Activated T-helper 17 cell treated with anti-CD3 and anti-CD28 coated beads, Interleukin-2, amount 50 U/mL, for 72 hours (primary cell): ENCODE measurements at places on chromosomes 11 and 22.

GRCh38 chr22:40235308-40235707 lies 57.6 kb downstream of the TNRC6B start:
- no peak for ATAC-seq

- ATAC-seq: peak; percentile 24
Measured at GRCh38 chr11:8384199-8384821, 120.6 kb upstream of the LMO1 start.

GRCh38 chr11:34308913-34309585 lies 48.8 kb downstream of the ABTB2 start:
- no peak for ATAC-seq

DNA sequence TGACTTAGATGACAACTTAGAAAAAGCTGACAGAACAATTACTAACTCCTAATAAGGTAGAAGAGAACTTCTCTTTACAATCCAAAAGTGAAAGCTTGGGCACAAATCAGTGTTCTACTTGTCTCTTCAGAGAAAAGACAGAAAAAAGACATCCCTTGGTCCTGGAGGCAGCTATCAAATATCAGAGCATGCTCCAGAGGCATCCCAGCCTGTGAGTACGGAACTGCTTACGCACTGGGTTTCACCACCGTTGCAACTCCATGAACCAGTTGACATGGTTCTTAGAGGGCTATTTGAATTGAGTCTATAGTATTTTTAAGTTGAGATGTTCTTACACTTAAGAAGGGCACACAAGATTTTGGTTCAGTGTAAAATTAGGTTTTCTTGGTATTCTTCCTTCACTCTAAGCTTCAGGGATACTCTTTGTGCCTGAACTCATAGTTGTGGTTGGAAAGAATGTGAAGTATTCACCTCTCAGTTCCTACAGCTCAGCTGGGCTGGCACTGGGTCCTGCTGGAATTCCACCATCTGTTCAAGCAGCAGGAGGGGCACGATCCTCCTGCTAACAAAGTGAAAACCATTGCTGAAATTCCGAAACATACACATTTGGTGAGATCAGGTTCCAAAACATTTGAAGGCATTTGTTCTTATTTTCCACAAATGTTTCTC lies 6.3 kb downstream of the AKIP1 start:
- ATAC-seq: no peak

GRCh38 chr11:61061081-61061826 lies 41.0 kb upstream of the CD5 start:
- peak; percentile 78 for ATAC-seq

DNA sequence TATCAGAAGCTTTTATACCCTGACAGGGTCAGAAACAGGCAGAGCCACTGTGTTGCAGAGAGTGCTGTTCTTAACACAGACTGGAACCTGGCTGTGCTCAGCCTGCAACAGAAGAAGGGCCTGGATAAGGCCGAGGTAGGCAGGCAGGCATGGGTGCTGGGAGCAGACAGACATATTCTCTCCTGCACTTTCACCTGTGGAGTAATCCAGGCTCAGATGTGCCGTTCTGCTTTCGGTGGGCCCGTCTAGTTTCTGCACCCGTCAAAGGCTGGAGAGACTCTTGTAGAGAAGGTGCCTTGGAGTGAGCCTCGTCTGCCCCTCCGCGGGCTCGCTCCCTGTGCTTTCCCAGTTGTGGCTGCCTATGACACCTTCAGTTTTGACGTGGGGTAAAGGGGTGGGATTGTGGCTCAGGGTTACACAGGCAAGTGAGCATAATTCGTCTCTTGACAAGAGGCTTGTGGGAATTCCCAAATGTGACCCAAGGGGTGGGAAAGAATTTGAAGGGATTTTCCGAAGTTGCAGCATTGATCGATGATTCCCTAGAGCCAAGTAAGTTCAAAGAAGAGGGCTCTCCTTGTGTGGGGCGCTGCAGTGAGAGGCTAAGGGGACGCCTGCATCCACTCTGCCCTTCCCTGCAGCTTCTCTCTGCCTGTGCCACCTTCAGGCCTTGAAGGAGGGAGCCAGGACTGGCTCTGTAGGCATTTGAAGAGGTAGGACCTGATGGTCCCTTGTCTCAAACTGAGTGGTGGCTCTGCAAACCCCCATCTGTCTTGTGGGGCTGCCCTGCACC lies 16.2 kb upstream of the ST3GAL4 start:
- no peak for ATAC-seq

DNA sequence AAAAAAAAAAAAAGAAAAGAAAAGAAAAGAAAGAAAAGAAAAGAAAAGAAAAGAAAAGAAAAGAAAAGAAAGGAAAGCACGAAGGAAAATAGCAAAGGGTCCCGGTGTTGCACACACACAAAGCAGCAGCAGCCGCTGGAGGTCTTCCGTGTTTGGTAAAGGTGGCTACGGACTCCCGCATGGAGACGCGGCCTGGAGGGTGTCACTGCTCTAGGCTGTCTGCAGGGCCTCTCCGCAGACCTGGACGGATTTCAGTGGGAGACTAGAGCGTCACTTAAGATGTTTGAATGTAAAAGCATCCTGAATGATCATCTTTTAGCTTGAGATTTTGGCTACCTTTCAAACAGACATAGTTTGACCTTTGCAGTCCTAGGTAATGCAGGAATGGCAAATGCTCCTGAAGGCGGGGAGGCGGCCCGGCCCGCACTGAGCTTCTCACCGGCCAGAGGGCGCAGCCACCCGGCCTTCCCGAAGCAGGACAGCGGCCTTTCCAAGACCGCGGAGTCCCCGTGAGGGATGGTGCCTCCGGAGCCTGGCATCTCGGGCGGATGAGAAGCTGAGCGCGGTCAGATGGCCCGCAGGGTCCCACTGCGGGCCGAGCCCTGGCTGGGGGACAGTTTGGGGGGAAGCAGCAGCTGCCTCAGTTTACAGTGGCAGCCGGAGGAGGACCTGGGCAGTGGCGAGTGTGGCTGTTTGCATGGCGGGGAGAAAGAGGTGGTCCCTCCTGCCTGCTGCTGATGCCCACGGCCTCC lies 18.5 kb downstream of the KRTAP5-5 start:
- no peak for ATAC-seq

- peak; percentile 81 for ATAC-seq
Measured at GRCh38 chr22:23402275-23403151, 177.6 kb downstream of the IGLL1 start.

GRCh38 chr11:61967924-61968757 lies 707 bp upstream of the FTH1 start:
- peak; percentile 36 for ATAC-seq

DNA sequence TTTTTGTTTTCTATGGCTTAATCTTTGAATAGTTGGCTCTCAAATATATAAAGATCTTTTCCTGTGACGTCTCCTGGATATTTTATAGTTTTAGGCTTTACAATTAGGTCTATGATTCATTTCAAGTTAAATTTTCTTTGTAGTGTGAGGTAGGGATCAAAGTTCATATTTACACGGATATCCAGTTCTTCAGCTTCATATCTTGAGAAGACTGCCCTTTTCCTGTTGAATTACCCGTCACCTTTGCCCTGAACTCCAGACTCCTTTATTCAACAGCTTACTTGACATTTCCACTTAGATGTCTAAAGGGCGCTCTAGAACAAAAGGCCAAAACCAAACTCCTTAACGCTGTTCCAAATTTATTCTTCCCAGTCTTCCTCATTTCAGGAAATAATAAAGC lies 51.7 kb downstream of the TTC17 start:
- ATAC-seq: no peak

DNA sequence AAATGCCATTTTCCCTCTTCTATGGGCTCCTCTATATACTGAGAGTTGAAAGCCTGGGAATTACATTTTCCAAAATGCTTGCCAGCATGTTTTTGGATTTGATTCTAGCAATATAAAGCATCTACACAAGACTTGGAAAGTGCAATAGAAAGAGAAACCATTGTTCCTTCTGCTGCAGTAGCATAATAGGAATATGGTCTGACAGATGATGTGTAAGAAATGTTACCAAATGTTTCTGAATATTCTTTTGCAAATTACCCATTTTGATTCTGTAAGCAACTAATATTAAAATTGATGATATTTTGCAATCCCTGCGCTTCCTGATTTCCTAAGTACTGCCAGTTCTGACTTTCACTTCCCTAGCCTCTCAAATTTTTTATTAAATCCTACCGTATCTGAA lies 61.6 kb downstream of the CASP12 start:
- no peak for ATAC-seq

DNA sequence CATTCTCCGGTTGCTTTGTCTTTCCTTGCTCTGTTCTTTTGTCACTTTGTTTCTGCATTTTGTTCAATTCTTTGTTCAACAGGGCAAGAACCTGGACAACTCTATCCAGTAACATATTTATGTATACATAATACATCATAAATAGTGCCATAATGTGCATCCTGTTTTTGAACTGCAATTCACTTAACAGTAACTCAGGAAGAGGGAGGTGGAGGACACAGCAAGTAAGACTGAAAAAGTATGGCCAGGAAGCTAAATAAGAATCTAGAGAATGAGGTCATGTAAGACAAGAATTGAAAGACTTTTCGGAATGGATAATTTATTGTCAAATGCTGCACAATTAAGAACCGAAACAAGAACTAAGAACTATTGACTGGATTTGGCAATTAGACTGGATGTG lies 29.2 kb upstream of the CHORDC1 start:
- ATAC-seq: peak; percentile 55

- ATAC-seq: no peak
Measured at GRCh38 chr11:102879801-102880200, 5.0 kb upstream of the MMP12 start.

GRCh38 chr22:39558254-39558727 lies 12.3 kb upstream of the CACNA1I start:
- ATAC-seq: no peak

- no peak for ATAC-seq
Measured at GRCh38 chr11:120184371-120184945, 26.4 kb upstream of the OAF start.

- no peak for ATAC-seq
Measured at GRCh38 chr11:94574193-94574961, 7.2 kb downstream of the PIWIL4 start.

DNA sequence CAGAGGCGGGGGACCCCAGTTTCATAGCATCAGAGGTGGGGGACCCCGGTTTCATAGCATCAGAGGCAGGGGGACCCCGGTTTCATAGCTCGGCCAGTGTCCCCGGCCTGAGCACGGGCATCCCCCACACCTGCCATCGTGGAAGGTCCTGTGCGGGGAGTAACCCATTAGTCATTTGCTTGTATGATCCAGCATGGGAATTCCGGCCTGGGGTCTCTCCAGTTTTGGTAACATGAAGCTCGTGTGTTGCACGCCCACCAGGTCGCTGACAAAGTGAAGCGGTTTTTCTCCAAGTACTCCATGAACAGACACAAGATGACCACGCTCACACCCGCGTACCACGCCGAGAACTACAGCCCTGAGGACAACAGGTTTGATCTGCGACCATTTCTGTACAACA lies 29.0 kb upstream of the KRTAP5-7 start:
- ATAC-seq: no peak

GRCh38 chr22:39631381-39632286 lies 61.1 kb downstream of the CACNA1I start:
- no peak for ATAC-seq

- ATAC-seq: no peak
Measured at GRCh38 chr22:40904101-40904500, 42.2 kb upstream of the DNAJB7 start.

DNA sequence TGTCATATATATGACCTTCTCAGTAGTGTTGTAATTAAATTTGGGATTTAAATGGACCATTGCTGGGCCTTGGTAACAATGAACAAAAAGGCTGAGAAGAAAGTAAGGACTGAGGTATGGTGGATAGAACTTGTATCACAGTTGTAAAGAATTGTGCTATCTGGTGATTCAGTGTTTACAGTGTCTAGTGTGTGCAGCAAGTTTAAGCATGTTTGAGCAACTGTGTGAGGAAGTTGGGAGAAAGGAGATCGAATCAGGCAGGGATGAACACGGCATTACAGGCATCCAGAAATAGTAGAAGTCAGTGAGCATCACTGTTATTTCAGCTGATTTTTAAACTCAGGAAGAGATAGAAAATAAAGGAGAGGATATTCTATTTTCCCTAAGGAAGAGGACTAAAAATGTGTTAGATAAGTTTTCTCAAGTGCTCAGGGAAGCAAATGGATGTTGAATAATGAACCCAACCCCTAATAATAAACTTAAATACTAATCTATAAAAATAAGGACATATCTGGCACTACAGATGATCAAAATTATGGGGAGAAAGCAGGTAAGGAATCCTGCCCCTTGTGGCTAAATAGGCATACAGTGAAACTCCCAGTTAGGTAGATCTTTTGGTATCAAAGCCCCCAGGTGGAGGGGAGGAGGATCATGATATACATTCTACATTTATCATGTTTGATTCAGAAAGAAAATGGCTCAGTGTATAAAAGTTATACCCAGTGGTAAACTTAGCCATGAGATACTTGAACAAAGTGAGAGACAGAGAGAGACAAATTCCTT lies 361.0 kb upstream of the ANO3 start:
- ATAC-seq: no peak

DNA sequence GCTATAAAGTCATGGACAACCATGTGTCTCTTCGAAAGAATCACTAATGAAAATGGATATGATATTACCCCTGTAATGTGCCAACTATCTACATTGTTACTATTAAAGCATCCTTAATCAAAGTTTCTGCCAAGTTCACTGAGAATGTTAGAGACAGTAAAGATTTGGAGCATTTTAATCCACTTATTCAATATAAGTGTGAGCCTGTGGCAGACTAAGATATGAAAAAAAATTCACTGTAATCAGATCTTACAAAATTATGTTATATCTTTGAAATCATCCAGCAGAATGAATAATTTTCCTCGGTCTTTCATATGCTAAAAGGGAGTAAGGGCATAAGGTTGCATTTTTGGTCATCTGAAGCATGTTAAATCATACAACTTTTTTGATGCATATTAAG lies 49.9 kb downstream of the MAML2 start:
- peak; percentile 15 for ATAC-seq

DNA sequence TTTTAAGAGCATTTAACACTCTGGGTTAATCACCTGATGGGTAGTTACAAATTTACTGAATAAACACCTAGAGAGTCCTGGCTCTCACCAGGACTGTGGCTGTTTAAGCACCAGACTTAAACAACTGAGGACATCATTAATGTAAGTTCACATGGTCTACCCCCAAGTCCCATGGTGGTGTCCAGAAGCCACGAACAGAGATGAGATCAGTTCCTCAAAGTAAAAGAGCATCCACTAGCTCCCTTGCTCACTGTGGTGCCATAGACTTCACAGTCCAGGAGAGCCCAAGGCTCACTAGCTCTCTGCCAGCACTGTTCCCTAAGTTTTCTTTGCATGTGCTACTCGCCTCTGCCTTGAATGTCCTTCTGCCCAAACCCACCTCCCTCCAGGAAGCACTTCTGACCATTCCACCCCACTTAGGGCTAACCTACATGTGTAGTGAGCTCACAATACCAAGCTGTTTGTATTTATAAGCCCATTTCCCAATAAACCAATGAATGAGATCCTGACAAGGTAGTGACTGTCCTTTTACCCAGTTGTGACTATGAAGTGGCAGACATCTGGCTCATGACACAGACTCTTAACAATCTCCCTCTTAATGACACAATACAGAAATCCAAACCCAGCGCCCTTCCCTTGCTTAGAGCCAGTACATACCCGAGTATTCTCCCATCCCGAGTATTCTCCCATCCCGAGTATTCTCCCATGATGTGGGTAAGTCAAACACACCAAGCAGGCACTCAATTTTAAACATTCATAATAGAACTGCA lies 15.7 kb downstream of the NAP1L4 start:
- peak; percentile 25 for ATAC-seq

- no peak for ATAC-seq
Measured at GRCh38 chr22:47020166-47020565, 257.7 kb downstream of the TBC1D22A start.
